Activated CD4-positive, alpha-beta memory T cell treated with anti-CD3 and anti-CD28 coated beads for 36 hours (primary cell): ENCODE measurements at places on chromosomes 16 and 17. TPM values are rescaled to one million over a fixed set of nuclear protein-coding genes. Genes with fewer than 3 reads are reported as not detected.

The HSD11B2 gene
- total RNA-seq = 0.71 TPM

The TAT gene
- total RNA-seq = not detected

The KRT12 gene
- not detected for total RNA-seq

The C16orf46 gene
- 0.44 TPM for total RNA-seq

The CACNA1G gene
- not detected for total RNA-seq

The PNMT gene
- not detected for total RNA-seq

The RABEP2 gene
- 11.3 TPM for total RNA-seq

GRCh38 chr17:78892936-78893379, 10.0 kb downstream of the CEP295NL start:
- DNase-seq = no peak
- peaks cover 31% of the 10 kb centered on the region for H3K4me1 ChIP-seq
- no peak overlapping the region for H3K27ac ChIP-seq
- H3K27me3 ChIP-seq = peaks cover 3% of the 10 kb centered on the region
- no peak overlapping the region for H3K4me3 ChIP-seq
- no peaks in the 10 kb centered on the region for H3K36me3 ChIP-seq

GRCh38 chr17:39264119-39264518, 38.4 kb upstream of the STAC2 start:
- H3K27ac ChIP-seq = no peak overlapping the region
- no peaks in the 10 kb centered on the region for H3K4me1 ChIP-seq
- DNase-seq = no peak
- peaks cover 15% of the 10 kb centered on the region for H3K36me3 ChIP-seq
- H3K27me3 ChIP-seq = no peaks in the 10 kb centered on the region

GRCh38 chr17:395974-396373, 43.4 kb upstream of the RPH3AL start:
- no peaks in the 10 kb centered on the region for H3K27me3 ChIP-seq
- H3K4me3 ChIP-seq = no peak overlapping the region
- DNase-seq = no peak
- H3K27ac ChIP-seq = no peak overlapping the region

GRCh38 chr17:69454051-69454450, 39.6 kb downstream of the MAP2K6 start:
- no peaks in the 10 kb centered on the region for H3K27me3 ChIP-seq
- no peaks in the 10 kb centered on the region for H3K36me3 ChIP-seq
- peaks cover 21% of the 10 kb centered on the region for H3K4me1 ChIP-seq
- no peak for DNase-seq
- H3K27ac ChIP-seq = no peak overlapping the region

DNA sequence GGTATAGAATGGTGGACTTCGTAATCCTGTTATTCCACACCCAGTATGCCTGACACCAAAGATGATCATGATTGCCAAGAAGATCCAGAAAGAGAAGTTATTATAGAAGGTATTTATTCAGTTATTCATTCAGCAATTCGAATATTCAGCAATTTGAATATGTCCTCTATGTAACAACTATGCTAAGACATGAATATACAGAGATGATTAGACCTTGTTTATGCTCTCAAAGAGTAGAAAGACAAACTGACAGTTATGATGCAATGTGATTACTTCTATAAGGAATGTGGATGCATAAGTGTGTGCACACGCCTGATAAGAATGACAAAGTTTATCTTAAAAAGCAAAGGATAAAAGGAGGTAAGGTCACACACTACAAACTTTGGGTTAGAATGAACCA, 218.1 kb downstream of the CDH11 start:
- H3K27me3 ChIP-seq = no peaks in the 10 kb centered on the region
- H3K36me3 ChIP-seq = no peaks in the 10 kb centered on the region
- no peak overlapping the region for H3K4me3 ChIP-seq
- no peak overlapping the region for H3K27ac ChIP-seq

- peaks cover 11% of the 10 kb centered on the region for H3K4me1 ChIP-seq
- H3K4me3 ChIP-seq = no peak overlapping the region
- H3K27me3 ChIP-seq = no peaks in the 10 kb centered on the region
These were observed 61.0 kb downstream of the MAP2K4 start for GRCh38 chr17:12081720-12082119.

DNA sequence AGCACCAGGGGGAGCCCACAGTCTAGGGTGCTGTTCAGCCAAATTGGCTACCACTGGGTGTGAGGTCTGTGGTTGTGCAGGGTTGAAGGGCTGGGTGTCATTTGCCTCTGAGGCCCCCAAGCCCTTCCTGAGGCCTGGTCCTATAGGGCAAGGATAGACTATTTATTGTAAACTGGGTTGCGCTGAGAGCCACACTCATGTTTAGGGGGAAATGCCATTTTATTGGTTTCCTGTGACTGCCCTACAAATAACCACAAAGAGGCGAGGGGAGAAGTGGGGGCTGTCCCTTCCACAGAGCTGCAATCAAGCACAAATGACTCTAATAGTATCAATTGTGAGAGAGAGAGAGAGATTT, 3.6 kb upstream of the ZCCHC14 start:
- peaks cover under 1% of the 10 kb centered on the region for H3K36me3 ChIP-seq
- peaks cover 2% of the 10 kb centered on the region for H3K27me3 ChIP-seq
- peak overlapping the region; percentile 19 for H3K27ac ChIP-seq
- no peak overlapping the region for H3K4me3 ChIP-seq

DNA sequence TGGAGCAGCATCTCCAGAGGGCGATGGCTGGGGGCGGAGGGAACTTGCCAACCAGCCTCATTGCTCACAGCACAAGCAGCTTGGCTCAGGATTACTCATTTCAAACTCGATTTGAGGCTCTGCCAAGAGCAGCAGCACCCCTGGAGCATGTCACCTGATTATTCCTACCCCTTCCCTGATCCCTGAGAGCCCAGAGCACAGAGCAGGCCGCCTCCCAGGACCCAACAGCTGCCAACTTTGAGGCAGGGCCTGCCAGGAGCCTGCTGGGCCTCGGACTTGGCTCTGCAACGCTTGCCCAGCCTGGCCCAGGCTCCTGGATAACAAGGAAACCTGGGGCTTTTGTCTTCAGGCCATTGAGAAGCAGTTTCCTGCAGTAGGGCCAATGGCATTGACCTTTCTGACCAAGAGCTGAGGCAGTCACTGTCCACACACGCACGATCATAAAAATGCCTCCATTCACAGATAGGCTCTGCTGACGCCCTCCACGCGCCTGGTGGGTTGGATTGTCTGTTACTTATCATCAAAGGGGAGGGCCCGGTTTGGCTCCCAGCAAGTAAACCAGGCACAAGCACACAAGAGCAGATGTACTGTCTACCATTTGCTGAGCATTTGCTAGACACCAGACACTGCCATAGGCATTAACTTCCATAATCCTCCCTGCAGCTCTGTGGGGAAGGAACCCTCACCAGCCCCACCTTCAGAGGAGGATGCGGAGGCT, 406.6 kb upstream of the EEF2KMT start:
- DNase-seq = no peak
- no peaks in the 10 kb centered on the region for H3K36me3 ChIP-seq
- H3K27ac ChIP-seq = no peak overlapping the region
- H3K27me3 ChIP-seq = peaks cover 2% of the 10 kb centered on the region
- no peak overlapping the region for H3K4me3 ChIP-seq

GRCh38 chr17:76243826-76244679, 3.8 kb upstream of the RNF157 start:
- no peak overlapping the region for H3K4me3 ChIP-seq
- DNase-seq = no peak
- H3K4me1 ChIP-seq = peaks cover 57% of the 10 kb centered on the region
- no peak overlapping the region for H3K27ac ChIP-seq
- no peaks in the 10 kb centered on the region for H3K36me3 ChIP-seq

- no peak overlapping the region for H3K27ac ChIP-seq
- peaks cover 57% of the 10 kb centered on the region for H3K27me3 ChIP-seq
- H3K4me1 ChIP-seq = peaks cover 21% of the 10 kb centered on the region
- no peaks in the 10 kb centered on the region for H3K36me3 ChIP-seq
- peak; percentile 52 for DNase-seq
These were observed 4.2 kb downstream of the IRX3 start for GRCh38 chr16:54282202-54282927.

DNA sequence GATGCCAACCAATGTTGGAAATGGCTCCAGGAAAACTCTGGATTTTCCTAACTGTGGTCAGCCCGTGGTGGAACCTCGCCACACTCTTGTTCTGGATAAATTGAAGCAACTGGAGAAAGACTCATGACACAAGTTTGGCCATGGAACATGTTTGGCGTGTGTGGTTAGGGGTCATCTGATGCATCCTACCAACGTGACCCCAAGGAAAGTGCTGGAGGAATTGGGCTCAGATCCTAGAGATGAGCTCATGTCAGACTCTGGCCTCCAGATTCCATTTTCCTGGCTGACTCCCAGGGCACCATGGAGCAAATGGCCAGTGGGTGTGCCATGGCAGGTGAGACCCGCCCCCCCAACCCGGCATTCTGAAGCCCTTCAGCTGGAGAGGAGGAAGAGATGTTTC, 58.5 kb downstream of the CACNG5 start:
- DNase-seq = no peak
- H3K27ac ChIP-seq = no peak overlapping the region
- H3K36me3 ChIP-seq = no peaks in the 10 kb centered on the region
- H3K27me3 ChIP-seq = peaks cover 2% of the 10 kb centered on the region
- H3K4me3 ChIP-seq = no peak overlapping the region
- H3K4me1 ChIP-seq = no peaks in the 10 kb centered on the region

DNA sequence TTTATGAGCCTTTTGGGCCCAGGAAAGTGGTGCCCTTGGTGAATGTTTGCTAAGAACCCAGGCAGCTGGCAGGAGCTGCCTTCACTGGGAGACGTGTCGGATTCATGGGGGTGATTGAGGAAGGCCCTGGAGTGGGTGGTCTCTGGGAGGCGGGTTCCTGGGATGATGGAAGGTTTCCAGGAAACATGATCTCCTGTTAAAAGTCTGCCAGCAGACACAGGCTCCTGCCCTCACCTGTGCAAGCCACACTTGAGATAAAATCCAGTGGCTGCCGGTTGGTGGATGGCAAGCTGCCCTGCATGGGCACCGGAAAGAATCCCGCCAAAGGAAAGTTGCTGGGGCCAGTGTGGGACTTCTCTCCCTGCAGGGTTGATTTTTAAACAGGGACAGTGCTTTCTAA, 189.0 kb upstream of the CIBAR2 start:
- peaks cover 11% of the 10 kb centered on the region for H3K4me1 ChIP-seq
- H3K36me3 ChIP-seq = no peaks in the 10 kb centered on the region
- no peak overlapping the region for H3K27ac ChIP-seq
- DNase-seq = no peak
- peaks cover 7% of the 10 kb centered on the region for H3K27me3 ChIP-seq
- no peak overlapping the region for H3K4me3 ChIP-seq

DNA sequence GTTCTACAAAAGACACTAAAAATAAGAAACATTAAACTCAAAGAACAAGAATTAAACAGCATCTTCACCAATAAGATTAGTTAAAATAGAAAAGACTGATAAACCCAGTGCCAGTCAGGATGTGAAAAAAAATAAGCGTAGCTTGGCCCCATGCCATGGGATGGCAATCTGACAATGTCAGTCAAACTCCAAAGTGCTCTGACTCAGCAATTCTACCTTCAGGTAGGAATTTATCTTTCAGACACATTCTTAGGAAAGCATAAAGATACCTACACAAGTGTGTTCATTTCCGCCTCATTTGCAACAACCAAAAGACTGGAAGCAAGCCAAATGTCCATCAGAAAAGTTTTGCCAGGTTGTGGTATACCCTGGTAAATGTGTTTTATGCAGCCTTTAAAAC, 9.1 kb upstream of the MPO start:
- peaks cover 3% of the 10 kb centered on the region for H3K27me3 ChIP-seq
- H3K4me3 ChIP-seq = no peak overlapping the region
- H3K4me1 ChIP-seq = no peaks in the 10 kb centered on the region
- no peak overlapping the region for H3K27ac ChIP-seq
- H3K36me3 ChIP-seq = no peaks in the 10 kb centered on the region

DNA sequence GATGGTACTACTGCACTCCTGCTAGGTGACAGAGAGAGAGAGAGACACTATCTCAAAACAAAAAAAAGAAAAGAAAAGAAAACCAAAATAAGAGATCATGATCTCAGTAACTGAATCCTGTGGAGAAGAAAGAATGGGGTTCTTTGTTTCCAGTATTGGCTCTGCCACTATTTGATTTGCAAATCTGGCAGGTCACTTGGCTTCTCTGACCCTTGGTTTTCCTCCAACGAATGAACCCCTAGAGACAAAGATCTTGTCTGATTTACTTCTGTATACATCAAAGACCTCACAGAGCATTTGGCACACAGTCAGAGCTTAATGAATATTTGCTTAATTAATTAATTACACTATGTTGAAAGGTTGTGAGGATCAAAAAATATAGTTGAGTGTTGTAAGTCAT, 47.9 kb upstream of the NLK start:
- no peaks in the 10 kb centered on the region for H3K36me3 ChIP-seq
- no peak overlapping the region for H3K27ac ChIP-seq
- H3K27me3 ChIP-seq = peaks cover 5% of the 10 kb centered on the region

DNA sequence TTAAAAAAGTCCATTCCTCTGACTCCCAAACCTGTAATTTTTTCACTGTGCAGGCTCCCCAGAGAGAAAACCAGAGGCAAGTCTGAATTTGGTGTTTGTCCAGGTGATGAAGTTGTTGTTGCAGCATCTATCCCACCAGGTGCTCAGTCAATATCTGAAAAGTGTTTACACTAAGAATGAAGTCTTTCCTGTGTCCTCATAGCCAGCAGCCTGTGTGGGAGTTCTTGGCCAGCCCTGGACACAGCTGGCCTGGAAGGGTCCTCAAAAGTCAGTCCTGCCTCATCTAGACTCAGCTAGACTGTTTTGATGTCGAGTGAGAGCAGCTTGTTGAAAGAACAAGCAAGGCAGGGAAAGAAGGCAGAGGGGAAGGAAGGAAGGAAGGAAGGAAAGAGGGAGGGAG, 3.3 kb upstream of the PMP22 start:
- DNase-seq = no peak
- peaks cover 30% of the 10 kb centered on the region for H3K27me3 ChIP-seq
- peaks cover 5% of the 10 kb centered on the region for H3K4me1 ChIP-seq
- H3K4me3 ChIP-seq = no peak overlapping the region
- H3K36me3 ChIP-seq = no peaks in the 10 kb centered on the region

DNA sequence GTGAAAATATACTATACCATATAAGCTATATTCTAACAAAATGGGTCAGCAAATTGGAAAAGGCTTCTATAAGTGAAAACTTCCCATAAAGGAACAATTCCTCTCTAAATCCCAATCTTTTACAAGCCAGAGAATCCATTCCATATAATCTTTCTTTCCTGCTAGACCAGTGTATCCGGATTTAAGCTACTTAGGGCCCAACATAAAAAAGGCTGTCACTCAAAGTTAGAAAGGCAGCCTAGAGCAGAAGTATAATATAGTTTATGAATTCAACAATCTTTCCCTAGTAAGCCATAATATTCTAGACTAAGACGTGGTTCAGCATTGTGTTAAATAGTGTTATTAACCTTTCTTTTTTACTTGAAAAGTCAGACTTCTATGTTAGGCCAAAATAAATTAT, 93.0 kb downstream of the SKAP1 start:
- H3K4me1 ChIP-seq = peaks cover 8% of the 10 kb centered on the region
- no peaks in the 10 kb centered on the region for H3K27me3 ChIP-seq
- H3K36me3 ChIP-seq = peaks cover under 1% of the 10 kb centered on the region
- H3K27ac ChIP-seq = no peak overlapping the region

- H3K36me3 ChIP-seq = peaks cover 4% of the 10 kb centered on the region
- peak overlapping the region; percentile 74 for H3K27ac ChIP-seq
- DNase-seq = no peak
- peaks cover 55% of the 10 kb centered on the region for H3K4me1 ChIP-seq
- peaks cover 19% of the 10 kb centered on the region for H3K27me3 ChIP-seq
- H3K4me3 ChIP-seq = peak overlapping the region; percentile 64
These were observed 1.1 kb downstream of the CCL3 start for GRCh38 chr17:36088670-36089338.
